Kidney (tissue), 22 donors: ENCODE measurements at places on chromosomes 13 and 19. TPM values are rescaled to one million over a fixed set of nuclear protein-coding genes. Genes with fewer than 3 reads are reported as not detected.

COG6 gene
- total RNA-seq = 31.3 TPM

PRRG2 gene
- total RNA-seq = 14.9 TPM

DNA sequence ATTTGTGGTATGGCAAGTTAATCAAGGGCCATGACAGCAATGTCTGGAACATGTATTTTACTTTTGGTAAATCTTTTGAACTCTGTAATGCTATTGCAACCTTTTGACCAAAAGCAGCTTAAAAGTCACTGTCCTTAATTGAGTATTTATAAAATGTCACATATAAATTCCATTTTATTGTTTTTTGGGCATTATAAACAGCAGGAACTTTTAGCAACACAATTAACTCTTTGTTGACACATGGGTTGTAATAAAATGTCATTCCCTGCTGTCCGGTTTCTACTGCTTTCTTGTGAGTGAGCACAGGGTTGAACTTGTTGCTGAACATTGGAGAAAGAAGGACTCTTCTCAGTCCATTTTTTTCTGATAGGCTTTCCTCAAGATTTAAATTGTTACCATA, 1923.1 kb downstream of the PCDH9 start:
- no peaks in the 10 kb centered on the region for H3K27me3 ChIP-seq
- no peak overlapping the region for H3K4me3 ChIP-seq
- no peaks in the 10 kb centered on the region for H3K36me3 ChIP-seq
- no peaks in the 10 kb centered on the region for H3K4me1 ChIP-seq
- DNase-seq = no peak

DNA sequence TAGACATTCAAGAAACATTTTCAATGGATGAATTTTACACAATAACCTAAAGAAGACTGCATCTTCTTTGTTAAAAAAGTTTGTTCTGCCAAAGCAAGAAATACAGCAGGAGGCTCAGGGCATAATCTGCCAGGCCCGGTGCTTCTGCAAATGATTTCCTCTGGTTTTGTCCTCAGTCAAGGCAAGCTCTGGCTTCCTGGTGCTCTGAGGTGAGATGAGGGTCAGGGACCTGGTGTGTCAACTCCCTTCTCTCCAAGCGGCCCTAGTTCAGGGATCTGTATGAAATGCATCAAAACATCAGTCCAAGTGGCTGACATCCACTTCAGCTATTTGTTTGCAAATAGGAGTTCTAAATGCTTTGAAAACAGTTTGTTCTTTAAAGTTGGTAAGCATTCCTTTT, 31.6 kb downstream of the LACC1 start:
- no peak overlapping the region for H3K4me3 ChIP-seq
- no peaks in the 10 kb centered on the region for H3K4me1 ChIP-seq
- DNase-seq = no peak
- no peak overlapping the region for H3K27ac ChIP-seq
- no peaks in the 10 kb centered on the region for H3K27me3 ChIP-seq
- no peaks in the 10 kb centered on the region for H3K36me3 ChIP-seq

DNA sequence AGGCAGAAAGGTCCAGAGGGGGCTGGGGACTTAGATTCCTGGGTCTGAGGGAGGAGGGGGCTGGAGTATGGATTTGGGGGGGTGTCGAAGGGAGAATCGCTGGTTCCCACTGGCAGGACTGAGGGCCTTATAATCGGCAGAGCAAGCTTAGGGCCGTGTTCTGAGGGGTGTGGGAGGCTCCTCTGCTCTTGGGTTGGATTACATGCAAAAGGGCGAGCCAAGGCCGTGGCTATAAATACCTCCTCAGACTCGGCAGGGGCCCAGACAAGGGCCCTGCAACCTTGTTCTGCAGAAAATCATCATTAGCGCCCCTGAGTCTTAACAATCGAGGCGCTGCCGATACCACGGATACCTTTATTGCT, 707 bp upstream of the MAMSTR start:
- no peaks in the 10 kb centered on the region for H3K4me1 ChIP-seq
- peak overlapping the region; percentile 45 for H3K27ac ChIP-seq
- H3K4me3 ChIP-seq = peak overlapping the region; percentile 91
- no peak for DNase-seq
